ENCODE measurements at places on chromosomes 5 and 9. TPM values are rescaled to one million over a fixed set of nuclear protein-coding genes. Genes with fewer than 3 reads are reported as not detected.

NUTM2F gene
- total RNA-seq, result not detected

- DNase-seq, result no peak
Observed at GRCh38 chr5:10265245-10266109, 15.4 kb downstream of the CCT5 start.

QRFP gene
- not detected for total RNA-seq

DNA sequence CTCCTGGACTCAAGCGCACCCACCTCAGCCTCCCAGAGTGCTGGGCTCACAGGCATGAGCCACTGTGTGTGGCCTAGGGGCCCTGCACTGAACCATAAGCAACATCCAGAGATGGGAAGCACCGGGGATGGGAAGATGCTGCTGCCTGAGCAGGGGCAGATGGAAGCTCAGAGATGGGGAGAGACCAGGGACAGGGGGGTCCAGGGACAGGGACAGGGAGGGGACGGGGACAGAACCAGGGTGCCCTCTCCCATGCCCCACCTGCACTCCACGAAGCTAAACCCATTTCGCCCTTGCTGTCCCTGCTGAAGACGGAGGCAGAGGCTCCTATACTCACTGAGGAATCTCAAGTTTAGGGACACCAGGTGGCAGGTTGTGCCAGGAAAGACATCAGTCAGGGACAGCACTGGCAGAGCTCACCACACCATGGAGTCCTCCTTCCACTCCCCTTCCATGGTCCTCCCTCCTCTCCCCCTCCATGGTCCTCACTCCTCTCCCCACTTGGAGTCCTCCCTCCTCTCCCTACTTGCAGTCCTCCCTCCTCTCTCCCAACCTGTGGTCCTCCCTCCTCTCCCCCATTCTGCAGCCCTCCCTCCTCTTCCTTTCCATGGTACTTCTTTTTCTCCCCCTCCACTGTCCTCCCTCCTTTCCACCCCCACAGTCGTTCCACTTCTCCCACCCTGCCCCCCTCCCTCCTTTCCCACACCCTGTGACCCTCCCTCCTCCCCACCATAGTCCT is 45.5 kb upstream of the LRRC14B start:
- peak; percentile 27 for DNase-seq

IGFBPL1 gene
- total RNA-seq, result not detected

CCL21 gene
- total RNA-seq, result not detected

NPR2 gene
- total RNA-seq, result 15.4 TPM

HTR1A gene
- total RNA-seq, result not detected

DNA sequence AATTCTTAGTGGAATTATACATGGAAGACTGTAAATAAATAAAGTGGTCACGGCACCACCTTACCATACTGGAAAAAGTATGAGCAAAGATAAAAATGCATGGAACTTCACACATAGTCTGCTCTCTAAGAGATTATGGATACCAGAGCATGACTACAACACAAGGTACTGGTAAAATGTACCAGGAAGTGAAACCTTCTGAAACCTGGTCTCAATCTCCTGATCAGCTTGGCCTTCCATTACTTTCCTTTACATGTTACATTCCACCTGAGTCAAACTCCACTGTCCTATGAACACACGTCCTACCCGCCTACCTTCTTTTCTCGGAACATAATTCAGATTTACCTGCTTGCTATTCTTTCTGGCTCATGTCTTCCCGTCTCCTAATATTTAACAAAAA is 15.9 kb downstream of the PTAR1 start:
- no peak for DNase-seq

DNA sequence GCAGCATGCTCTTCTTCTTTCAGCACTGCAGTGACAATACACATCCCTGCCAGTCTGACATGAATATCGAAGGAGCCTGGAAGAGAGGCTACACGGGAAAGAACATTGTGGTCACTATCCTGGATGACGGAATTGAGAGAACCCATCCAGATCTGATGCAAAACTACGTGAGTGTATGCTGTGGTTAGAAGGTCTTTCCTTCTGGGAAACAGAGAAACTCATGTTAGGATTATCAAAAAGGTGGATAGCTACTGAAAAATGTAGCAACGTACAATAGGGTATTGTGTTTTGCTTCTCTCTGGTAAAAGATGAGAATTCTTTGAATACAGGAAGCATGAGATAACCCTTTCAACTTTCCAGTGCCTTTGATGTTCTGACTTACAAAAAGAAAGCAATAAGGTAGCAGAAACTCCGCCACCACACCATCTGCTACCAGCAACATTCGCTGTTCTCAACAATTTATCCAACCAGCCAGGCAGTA is 133.3 kb downstream of the PCSK5 start:
- DNase-seq, result peak; percentile 87

DNA sequence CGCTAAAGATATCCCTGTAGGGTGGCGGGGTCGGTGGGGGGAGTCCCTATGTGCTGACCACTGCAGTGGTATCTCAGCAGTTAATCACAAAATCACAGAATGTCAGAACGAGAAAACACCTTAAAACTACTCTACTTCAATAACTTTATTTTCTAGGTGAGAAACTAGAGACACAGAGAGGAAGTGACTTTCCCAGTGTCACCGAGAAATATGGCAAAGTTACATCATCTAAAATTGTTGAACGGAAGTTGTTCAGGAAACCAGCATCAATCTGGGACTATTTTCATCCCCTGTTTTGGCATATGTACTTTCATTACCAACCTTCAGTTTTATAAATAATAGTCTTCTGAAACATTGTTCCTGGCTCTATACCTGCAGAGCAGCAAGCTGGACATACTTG is 384.0 kb downstream of the SPOCK1 start:
- DNase-seq, result no peak

DNA sequence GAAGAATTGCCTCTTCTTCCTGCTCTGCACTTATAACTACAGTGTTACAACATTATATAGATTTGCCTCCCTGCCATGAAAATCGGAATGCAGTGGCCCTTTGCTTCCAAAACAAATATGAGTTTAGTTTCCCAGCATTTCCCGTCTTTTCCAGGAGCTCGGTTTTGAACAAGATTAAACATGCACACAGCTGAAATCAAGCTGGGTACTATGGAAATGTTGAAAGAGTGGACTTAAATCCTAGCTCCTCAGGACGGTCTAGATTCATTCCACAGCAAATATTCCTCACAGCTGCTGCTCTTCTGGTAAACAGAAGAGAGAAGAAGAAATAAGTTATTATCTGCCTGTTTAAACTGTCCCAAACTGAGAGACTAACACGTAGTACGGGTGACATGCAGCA is 161.4 kb downstream of the PIK3R1 start:
- DNase-seq, result no peak

DNA sequence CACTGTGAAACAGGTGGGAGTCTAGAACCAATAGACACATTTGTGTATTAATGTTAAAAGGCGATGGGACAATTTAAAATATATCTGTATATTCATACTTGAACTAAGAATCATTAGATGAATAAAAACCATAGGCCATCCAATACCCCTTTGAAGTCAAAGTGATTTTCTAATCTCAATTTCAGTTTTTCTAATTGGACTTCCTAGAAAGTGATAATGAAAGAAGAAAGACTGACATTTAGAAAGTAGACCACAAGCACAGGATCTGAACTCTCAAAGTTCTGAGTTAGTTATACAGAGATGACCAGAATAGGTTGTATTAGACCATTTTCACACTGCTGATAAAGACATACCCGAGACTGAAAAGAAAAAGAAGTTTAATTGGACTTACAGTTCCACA is 412.8 kb upstream of the PIK3R1 start:
- DNase-seq, result no peak

- no peak for DNase-seq
Observed at GRCh38 chr5:32713361-32713769, 2.2 kb downstream of the NPR3 start.

SLC6A7 gene
- total RNA-seq, result not detected

DNA sequence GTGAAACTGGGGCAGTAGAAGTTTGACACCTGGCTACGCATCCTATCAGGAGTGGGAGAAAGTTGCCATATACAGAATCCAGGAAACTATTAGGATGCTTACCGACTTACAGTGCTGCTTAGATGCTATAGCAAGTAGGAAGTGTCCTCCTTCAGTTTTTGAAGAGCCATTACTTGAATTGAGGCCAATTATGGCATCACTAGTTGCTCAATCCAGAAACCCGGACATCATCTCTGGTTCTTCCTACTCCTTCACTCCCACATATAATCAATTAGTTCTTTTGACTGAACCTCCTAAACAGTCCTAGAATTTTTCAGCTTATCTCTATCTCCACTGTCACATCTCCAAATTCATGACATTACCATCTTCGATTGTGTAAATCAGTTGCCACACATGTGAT is 41.8 kb upstream of the UGCG start:
- no peak for DNase-seq

CCDC152 gene
- total RNA-seq, result 6.6 TPM

DNA sequence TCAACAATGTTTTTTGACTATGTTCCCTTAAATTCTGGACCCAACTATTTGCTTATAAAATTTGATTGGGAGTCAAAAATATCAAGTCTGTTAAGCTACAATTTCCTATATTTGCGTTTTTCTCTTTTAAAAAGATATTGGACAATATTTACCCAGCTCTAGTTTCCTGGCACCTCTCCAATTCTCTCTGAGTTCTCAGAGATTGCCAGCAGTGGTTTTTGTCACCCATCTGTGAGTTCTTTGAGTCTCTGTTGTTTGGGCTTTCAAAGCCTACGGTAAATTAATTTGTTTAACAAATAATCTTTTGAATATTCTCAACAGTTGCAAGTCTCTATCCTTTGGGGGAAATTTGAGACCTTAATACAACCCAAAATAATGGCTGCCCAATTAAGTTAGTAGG is 174.2 kb upstream of the PUM3 start:
- DNase-seq, result no peak

GFI1B gene
- not detected for total RNA-seq

PIP5KL1 gene
- 0.90 TPM for total RNA-seq

- no peak for DNase-seq
Observed at GRCh38 chr5:171580502-171581265, 161.2 kb downstream of the FGF18 start.

KIAA0825 gene
- 0.54 TPM for total RNA-seq

DNA sequence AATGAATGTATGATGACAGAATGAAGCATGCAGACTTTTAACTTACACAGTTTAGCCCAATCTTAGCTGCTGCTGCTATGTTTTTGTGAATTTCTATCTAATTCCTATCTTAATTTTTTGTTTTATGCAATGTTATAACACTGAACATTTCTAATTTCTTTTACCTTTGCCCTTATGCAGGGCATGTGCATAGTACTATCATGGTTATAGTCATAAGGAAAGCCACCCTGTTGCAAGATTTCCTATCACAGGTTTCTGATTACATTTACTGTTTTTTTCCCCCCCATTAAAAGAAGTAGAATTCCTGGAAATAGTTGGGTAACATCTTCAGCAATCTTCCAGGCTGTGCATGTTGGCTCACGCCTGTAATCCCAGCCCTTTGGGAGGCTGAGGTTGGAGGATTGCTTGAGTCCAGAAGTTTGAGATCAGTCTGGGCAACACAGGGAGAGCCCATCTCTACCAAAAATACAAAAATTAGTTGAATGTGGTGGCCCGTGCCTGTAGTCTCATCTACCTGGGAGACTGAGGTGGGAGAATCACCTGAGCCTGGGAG is 164.4 kb downstream of the KDM4C start:
- DNase-seq, result no peak

DNA sequence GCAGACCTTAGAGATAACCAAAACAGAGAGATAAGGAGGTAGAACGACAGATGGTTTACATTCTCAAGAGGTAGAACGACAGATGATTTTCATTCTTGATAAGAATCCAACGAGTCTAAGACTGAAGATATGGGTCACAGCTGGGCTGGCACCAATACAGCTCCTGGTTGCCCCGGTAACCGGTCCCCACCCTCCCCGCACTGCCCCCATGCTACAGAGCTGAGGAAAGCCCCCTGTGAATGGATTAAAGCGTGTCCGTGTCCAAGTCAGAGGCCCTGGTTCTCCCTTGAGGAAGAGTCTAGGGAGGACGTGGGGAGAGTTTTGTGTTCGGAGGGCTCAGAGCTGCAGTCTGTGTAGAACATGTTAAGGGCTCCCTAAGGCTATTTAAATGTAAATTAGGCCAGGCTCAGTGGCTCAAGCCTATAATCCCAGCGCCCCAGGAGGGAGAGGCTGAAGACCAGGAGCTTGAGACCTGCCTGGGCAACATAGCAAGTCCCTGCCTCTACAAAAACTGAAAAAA is 8.1 kb downstream of the IDNK start:
- DNase-seq, result no peak

GRCh38 chr9:130240410-130241197 is 25.0 kb upstream of the HMCN2 start:
- peak; percentile 80 for DNase-seq

PLAC8L1 gene
- 0.57 TPM for total RNA-seq

ADAMTSL1 gene
- total RNA-seq, result not detected

- no peak for DNase-seq
Observed at GRCh38 chr5:179912951-179913350, 5.3 kb upstream of the TBC1D9B start.

DNA sequence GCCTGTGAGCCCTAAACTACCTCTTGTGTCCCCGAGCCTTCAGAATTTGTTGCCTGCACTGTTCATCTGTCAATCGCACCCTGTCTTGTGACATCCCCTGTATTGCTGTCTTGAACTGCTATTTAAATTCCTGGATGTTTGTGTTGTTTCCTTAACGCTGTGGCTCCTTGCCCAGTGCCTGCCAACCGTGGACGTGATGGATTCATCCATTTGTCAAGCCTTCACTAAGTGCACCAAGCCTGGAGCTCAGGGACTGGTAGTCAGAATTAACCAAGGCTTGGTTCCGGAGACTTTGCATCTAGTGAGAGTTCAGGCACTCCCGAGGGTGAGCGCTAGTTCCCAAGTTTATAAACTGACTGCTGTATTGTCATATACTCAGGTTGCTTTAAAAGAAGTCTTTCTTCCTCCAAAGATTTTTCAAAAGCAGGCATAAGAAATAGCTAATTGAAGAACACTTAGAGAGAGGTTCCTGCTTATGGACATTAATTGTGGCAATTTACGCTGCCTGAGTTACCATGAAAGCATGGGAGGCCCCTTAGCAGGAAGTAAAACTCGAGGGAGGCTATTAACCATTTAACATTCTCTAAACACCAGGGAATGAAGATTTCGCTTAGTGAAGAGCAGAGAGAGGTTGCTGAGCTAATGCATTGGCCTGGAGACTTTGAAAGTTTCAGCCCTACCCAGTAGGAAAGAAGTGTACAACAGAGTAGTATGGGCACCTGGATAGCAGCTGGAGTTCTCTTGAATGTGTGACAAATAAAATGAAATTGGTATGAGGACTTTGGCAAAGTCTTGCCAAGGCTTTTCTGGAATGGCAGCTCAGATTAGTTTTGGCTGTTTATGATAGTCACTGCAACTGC is 29.0 kb downstream of the RGS3 start:
- DNase-seq, result no peak

DNA sequence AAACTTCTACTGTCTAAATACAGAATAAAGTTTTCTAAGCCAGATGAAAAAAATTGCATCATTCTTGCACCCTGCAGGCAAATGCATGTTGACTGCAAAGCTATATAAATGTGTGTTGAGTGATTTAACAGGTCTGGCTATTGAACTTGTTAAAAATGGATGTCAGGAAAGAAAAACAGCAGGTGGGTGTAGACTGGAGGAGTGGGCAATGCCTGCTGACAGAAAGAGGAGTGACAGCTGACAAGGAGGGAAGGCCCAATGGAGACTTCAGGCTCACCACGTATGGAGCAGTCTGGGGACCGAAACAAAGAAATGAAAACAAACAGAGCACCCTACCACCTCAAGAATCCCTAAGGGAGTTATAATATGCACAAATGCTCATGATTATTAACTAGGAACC is 127.8 kb downstream of the GRIA1 start:
- no peak for DNase-seq

GRCh38 chr5:67156976-67157583 is 39.5 kb downstream of the CD180 start:
- DNase-seq, result peak; percentile 84

- DNase-seq, result no peak
Observed at GRCh38 chr9:18122171-18122570, 351.8 kb upstream of the ADAMTSL1 start.
